ENCODE measurements at places on chromosomes 11 and 22.
A peak's percentile ranks its signal among the peaks of the same experiment; 100 is the strongest.

DNA sequence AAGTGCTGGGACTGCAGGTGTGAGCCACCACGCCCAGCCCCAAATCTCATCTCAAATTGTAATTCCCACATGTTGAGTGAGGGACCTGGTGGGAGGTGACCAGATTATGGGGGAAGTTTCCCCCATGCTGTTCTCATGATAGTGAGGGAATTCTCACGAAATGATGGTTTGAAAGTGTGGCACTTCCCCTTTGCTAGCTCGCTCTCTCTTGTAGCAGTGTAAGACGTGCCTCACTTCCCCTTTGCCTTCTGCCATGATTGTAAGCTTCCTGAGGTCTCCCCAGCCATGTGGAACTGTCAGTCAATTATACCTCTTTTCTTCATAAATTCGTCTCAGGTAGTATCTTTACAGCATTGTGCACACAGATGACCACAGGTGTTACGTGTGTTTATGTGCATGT lies 357.8 kb downstream of the CADM1 start:
- DNase-seq, result no peak

DNA sequence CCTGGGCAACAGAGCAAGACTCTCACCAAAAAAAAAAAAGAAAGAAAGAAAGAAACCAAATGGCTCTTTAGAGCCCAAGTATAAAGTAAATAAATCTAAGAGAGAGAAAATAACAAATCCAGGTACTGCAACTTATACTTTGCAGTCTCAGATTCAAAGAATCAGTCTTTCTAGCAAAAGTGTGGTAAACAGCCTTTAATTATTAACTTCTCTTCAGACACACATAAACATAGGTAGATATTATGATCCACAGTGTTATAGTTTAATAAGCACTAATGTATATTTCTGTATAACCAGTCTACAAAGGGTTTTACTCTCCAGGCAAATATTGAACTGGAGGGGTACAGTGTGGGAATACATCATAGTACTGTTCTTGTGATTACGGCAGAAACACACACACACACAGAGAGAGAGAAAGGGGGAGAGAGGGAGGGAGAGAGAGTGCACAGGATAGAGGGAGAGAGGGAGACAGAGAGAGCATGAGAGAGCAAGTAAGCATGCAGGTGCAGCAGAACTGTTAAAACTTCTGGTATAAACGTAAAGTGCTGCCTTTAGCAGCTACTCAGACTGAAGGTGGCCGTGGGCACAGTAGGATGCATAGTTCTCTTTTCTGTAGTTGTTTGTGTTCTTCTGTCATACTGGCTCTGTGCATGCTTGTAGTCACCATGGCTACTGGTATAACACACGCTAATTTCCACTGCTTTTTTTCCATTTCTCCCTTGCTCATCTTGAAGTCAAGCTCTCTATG lies 32.3 kb downstream of the MTMR2 start:
- DNase-seq, result peak; percentile 10

DNA sequence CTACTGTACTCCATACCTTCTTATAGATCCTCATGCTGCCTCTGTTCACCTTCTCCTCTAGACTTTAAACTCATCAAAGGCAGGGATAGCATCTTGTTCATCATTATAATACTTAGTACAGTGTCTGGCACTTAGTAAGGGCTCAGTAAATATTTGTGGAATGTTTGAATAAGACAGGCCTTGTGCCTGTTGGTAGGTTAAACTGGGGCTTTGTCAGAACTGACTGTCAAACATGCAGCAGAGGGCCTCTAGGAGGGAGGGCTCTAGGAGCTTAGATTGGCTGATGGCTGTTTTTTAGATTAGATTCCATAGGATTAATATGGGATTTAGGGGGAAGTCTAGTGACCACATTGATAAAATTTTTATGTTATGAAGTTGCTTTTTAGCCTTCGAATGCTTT lies 70.8 kb downstream of the RNF169 start:
- no peak for DNase-seq

GRCh38 chr22:40477683-40478337 lies 107.4 kb downstream of the SGSM3 start:
- no peak for DNase-seq

DNA sequence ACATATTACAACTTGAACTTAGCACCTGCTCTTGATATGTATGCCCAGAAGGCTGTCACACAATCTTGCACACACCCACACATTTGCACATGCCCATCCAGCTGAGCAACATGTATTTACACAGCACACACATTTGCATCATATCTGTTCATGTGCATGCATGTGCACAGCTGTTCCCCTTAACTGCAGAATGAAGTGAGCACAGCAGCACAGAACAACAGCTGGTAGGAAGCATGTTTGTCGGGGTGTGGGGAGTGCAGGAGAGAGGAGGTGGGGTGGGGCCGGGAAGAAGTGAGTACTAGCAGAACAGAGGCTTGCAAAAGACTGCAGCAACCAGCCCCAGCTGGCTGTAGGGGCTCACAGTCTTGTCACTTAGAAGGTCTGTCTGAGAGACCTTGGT lies 296.5 kb downstream of the KIRREL3 start:
- DNase-seq, result no peak

DNA sequence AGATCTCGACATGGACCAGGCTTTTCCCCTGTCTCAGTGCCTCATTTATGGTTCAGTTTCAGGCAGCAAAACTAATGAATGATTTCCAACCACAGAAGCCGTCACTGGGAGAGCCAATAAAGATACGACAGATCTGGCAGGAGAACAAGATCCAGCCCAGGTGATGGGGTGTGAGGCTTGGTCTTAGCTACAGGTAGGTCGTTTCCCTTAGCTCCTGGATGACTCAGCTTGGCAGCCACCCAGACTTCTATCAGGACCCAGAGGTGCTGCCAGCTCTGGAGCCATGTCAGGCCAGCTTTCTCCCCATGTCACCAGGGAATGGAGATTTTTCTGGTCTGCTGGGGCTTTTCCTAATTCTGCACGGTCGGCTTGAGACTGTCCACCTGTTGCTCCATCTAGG lies 36.3 kb upstream of the APOBEC3A start:
- no peak for DNase-seq

DNA sequence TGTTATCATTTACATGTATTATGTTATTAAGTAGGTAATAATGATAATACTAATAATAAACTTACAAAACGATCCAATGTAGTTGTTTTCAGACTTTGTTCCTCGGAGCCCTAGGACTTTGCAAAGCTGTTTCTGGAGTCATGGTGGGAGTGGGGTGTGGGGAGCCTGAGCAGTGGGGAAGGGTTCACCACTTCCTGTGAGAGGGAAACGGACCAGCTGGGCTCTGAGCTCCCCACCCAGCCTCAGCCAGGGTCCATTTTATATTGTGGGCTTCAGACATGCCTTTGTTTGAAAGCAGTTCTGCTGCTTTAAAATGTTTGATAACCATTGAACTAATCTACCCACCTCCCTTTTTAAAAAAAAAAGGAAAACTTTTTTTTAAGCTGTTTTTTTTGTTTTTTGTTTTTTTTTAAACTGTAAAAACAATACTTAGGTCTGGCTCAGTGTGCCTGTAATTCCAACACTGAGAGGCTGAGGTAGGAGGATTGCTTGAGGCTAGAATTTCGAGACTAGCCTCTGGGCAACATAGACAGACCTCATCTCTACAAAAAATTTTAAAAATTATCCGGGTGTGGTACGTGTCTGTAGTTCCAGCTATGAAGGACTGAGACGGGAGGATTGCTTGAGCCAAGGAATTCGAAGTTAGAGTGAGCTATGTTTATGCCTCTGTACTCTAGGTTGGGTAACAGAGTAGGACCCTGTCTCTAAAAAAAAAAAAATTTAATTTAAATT lies 7.0 kb downstream of the SERPING1 start:
- DNase-seq, result no peak

- peak; percentile 68 for DNase-seq
Observed at GRCh38 chr11:17412488-17413180, 24.2 kb upstream of the KCNJ11 start.

DNA sequence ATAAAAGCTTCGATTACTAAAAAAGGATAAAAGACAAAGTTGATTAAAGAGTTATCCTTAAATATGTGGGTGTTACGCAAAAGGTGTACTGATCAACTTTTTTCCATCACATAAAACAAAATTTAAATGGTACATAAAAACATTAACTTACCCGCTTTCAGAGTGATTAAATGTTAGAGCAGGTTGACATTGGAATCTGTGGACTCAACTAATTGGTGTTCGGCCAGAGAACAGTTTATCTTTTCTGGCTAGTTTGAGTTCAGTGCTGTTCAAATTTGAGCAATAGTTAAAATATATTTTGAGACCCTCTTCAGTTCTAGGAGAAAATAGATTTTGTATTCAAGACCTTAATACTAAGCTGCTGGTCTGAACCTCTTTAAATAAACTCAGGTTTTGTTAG lies 56.1 kb downstream of the ATM start:
- no peak for DNase-seq

All from spinal cord (tissue), 10 donors.